ENCODE measurements at places on chromosomes 6 and 20.

GRCh38 chr6:41344876-41345275 is 9.5 kb downstream of the NCR2 start:
- DNase-seq: no peak

DNA sequence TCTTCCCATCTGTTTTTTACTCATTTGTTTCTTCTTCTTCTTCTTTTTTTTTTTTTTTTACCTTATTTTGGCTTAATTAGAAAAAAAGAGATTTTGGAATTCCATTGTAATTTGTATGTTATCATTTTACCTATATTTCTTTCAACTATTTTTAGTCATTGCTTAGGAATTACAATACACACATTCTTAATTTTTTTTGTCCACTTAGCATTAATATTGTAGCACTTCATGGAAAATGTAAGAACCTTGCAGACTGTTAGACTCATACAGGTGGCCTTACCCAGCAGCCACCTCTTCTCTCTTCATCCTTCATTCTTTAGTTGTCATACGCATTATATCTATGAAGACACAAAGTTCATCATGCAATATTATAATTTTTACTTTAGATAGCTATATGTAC is 5.8 kb upstream of the SLC18B1 start:
- no peak for DNase-seq

GRCh38 chr6:593907-594212 is 63.0 kb downstream of the HUS1B start:
- no peak for DNase-seq

DNA sequence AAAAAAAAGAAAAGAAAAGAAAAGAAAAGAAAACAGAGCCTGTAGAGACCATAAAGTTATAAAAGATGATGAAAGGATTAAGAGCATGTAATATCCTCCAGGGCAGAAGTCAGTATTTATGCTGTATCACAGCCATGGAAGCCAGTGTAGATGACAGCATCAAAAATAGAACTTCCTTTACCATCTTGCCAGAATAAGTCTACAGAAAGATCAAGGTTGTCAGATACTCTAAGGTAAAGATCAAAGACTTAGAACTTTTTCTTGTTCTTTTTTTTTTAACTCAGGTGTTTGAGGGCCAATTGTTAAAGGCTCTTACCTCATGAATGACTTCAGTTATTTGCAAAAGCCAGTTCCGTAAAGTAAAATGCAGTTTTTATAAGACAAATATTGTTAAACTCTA is 54.6 kb downstream of the ARHGAP18 start:
- DNase-seq: no peak

GRCh38 chr6:143699430-143699825 is 21.7 kb downstream of the PHACTR2 start:
- no peak for DNase-seq

- no peak for DNase-seq
Observed at GRCh38 chr6:164045082-164045481, 630.6 kb downstream of the QKI start.

GRCh38 chr20:23668477-23668951 is 20.3 kb downstream of the CST4 start:
- peak; percentile 74 for DNase-seq

- DNase-seq: no peak
Observed at GRCh38 chr6:19519941-19520340, 317.2 kb upstream of the ID4 start.

- no peak for DNase-seq
Observed at GRCh38 chr6:37607944-37608343, 89.7 kb downstream of the MDGA1 start.

GRCh38 chr20:36836591-36837269 is 39.2 kb upstream of the TLDC2 start:
- peak; percentile 90 for DNase-seq

GRCh38 chr6:51644426-51644825 is 443.0 kb downstream of the PKHD1 start:
- DNase-seq: no peak

GRCh38 chr6:67252663-67253062 is 1382.4 kb upstream of the ADGRB3 start:
- DNase-seq: no peak

DNA sequence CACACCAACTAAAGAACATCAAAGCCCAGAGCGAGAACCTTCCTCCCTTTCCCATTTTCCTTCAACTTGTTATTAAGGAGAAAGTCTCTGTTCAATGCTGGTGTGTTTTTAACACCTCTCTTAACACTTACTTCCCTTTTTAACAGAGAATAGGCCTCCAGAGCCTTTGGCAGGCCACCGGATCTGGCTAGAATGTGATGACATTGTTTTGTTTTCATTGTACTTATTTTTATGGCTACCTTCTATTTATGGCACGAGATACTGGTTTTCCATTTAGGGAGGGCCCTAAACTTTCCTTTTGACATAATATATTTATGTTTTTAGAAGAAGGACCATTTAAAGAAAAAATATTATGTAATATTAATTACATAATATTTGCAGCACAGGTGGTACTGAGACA is 21.6 kb downstream of the TCF15 start:
- DNase-seq: no peak

- DNase-seq: no peak
Observed at GRCh38 chr20:15627501-15627903, 945.7 kb downstream of the KIF16B start.

GRCh38 chr6:121437851-121438651 is 2.6 kb downstream of the GJA1 start:
- no peak for DNase-seq

GRCh38 chr6:78842953-78843352 is 24.4 kb upstream of the IRAK1BP1 start:
- DNase-seq: no peak

- DNase-seq: no peak
Observed at GRCh38 chr6:37988696-37989095, 169.2 kb downstream of the ZFAND3 start.

GRCh38 chr20:47358039-47358671 is 1.7 kb upstream of the ZMYND8 start:
- no peak for DNase-seq

DNA sequence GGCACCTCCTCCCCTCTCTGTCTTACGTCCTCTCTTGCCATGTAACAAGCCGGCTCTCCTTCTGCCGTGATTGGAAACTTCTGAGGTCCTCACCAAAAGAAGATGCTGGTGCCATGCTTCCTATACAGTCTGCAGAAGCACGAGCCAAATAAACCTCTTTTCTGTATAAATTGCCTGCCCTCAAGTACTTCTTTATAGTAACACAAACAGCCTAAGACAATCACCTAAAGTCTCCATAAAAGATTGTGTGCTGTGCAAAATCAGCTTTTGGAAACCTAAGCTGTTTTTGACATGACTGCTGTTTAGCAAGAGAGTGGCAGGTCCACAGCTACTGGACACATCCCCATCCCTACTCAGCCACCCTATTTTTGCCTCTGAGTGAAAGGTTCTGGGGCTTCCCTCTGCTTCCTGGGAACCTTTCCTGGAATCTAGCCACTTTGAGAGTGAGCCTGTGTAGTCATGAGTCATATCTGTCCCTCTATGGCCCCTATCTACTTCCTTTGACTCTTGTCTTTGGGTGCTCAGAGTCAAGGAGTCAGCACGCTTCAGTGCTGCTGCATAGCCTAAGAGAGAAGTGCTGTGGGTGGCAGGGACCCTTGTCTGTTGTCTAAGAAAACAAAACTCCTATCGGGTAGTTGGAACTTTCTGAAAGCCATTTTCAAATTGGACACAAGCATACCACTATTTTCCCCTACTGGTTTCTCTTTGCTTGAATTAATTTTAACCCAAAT is 110.0 kb downstream of the PPP1R14C start:
- no peak for DNase-seq

- DNase-seq: no peak
Observed at GRCh38 chr20:54103762-54104600, 33.6 kb upstream of the BCAS1 start.

DNA sequence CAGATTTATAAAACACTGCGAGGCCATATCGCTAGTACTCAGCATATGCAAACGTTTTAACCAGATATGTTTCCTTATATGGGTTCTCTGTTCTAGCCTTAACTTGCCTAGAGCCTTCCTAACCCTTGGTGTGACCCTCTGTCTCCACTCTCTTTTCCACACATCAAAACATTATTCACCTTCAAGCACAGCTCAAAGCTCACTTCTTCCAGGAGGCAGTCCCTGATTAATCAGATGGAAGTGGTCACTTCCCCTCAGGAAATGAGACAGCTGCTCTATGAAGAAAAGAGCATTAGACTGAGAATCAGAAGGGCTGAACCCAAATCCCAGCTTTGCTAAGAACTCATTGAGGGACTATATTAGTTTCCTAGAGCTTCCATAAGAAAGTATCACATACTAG is 39.8 kb upstream of the SLC17A4 start:
- no peak for DNase-seq

DNA sequence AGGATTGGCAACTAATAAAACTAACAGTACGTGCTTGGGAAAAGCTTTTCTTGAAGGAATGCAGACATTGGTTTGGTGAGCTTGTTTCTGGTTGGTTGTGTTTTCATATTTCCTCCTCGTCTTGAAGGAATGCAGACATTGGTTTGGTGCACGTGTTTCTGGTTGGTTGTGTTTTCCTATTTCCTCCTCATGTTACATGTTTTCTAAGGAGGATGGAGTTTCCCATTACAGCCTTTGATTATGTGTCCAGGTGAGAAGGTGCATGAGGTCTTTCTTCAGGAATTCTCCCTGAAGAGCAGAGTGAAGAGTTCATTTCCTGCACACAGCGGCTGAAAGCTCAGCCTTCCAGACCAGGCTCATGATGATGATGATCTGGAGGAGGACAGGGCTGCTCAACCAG is 190.6 kb downstream of the SMOC2 start:
- no peak for DNase-seq

DNA sequence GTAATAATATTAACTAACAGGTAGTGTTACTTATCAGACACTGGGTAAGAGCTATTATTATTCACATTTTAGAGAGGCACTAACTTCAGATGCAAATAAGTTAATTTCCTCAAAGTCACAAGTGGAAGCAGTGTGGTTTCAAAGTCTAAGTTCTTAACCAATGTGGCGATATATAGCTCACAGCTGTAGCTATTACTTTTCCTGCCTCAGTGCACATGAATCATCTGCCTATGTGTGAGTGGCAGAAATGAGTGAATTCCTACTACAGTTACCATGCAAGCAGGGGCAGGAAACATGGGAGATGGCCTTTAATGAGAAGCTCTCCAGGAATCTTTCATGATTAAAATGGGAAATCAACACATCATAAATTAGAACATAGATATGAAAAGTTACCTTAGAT is 126.2 kb upstream of the EYA4 start:
- no peak for DNase-seq

- DNase-seq: no peak
Observed at GRCh38 chr6:9409126-9409525, 973.8 kb upstream of the SLC35B3 start.

GRCh38 chr6:137258170-137258569 is 39.0 kb upstream of the IFNGR1 start:
- DNase-seq: peak; percentile 83

- DNase-seq: no peak
Observed at GRCh38 chr20:58149437-58150091, 78.9 kb downstream of the ANKRD60 start.

DNA sequence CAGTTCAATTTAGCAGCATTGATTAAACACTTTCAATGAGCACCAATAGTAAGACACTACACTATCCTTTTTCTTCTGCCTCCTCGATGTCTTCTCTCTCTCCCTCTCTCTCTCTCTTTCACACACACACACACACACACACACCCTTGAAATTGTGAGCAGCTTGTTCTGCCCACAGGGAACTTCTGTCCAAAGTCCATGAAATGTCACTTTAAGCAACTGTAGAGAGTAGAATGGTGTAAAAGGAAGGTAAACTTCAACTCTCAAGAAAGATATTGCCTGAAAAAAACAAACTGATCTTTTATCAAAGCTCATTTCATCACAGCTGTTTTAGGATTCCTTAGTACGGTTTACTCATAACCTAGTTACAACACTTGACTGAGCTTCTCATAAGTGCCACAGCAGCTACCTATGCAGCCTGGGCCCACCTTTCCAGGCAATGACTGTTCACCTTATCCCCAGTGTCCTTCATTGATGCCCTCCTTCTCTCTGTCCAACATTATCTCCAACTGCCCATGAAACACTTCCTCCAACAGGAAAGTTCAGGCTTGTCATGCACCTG is 107.0 kb downstream of the TNFRSF21 start:
- DNase-seq: no peak

DNA sequence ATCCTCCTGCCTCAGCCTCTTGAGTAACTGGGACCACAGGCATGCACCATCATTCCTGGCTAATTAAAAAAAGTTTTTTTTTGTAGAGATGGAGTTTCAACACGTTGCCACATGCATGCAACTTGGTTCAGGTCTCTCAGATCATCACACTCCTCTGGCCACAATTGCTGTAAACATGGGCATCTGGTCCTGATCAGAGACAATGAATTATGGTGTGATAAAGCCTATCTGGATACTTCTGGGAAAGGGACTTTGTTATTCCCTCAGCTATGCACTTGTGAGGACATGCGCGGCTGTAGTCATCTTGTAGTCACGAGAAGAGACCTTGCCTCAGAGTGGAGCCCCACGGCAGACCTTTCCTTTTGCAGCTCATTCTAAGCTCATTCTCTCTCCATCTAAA is 210.9 kb upstream of the ZFP64 start:
- no peak for DNase-seq

GRCh38 chr6:149458196-149458595 is 26.6 kb downstream of the ZC3H12D start:
- DNase-seq: peak; percentile 21

DNA sequence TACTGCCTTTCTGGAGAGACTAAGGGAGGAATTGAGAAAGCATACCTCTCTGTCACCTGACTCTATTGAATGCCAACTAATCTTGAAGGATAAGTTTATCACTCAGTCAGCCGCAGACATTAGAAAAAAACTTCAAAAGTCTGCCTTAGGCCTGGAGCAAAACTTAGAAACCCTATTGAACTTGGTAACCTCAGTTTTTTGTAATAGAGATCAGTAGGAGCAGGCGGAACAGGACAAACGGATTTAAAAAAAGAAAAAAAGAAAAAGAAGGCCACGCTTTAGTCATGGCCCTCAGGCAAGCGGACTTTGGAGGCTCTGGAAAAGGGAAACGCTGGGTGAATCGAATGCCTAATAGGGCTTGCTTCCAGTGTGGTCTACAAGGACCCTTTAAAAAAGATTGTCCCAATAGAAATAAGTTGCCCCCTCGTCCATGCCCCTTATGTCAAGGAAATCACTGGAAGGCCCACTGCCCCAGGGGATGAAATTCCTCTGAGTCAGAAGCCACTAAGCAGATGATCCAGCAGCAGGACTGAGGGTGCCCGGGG is 43.1 kb upstream of the RNF182 start:
- no peak for DNase-seq

DNA sequence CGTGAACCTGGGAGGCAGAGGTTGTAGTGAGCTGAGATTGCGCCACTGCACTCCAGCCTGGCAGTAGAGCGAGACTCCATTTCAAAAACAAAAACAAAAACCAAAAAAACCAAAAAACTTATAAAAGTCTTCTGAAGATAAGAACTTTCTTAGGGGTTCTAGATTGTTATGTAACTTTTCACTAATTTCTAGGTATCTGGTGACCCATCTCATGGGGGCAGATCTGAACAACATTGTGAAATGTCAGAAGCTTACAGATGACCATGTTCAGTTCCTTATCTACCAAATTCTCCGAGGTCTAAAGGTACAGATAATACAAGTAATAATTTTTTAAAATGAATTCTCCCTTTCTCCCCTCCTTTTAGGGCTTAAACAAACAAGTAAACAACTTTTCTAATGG is 45.1 kb downstream of the MAPK14 start:
- no peak for DNase-seq

Data from spleen (tissue), 13 donors.